ENCODE measurements at places on chromosomes 6 and 20. TPM values are rescaled to one million over a fixed set of nuclear protein-coding genes. Genes with fewer than 3 reads are reported as not detected.

GRCh38 chr6:35808688-35809087, 3.5 kb downstream of the LHFPL5 start:
- H3K4me3 ChIP-seq: no peak overlapping the region
- H3K27ac ChIP-seq: no peak overlapping the region
- H3K27me3 ChIP-seq: peaks cover 2% of the 10 kb centered on the region
- no peaks in the 10 kb centered on the region for H3K36me3 ChIP-seq

DNA sequence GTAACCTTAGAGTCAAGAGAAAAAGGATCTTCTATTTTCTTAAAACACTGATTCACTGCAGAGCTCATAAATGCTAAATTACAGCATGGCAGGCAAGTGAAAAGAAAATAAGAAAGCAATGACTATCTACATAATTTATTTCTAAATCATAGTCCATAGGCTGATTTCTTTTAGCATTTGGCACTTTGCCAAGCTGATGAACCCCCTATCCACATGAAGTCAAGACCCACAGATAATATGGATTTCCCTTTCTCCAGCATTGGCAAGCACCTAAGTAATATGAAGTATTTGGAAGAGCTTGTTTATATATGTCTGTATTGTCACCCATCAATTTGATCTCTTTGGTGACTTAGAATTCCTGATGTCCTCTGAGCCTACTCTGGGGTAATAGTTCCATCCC, 47.9 kb upstream of the MRAP2 start:
- no peaks in the 10 kb centered on the region for H3K36me3 ChIP-seq
- H3K4me3 ChIP-seq: no peak overlapping the region
- no peak for DNase-seq
- no peaks in the 10 kb centered on the region for H3K4me1 ChIP-seq
- no peak overlapping the region for H3K27ac ChIP-seq
- no peaks in the 10 kb centered on the region for H3K27me3 ChIP-seq

- H3K27me3 ChIP-seq: no peaks in the 10 kb centered on the region
- H3K36me3 ChIP-seq: no peaks in the 10 kb centered on the region
- no peak overlapping the region for H3K27ac ChIP-seq
- no peak for DNase-seq
- peaks cover 2% of the 10 kb centered on the region for H3K4me1 ChIP-seq
Observed at GRCh38 chr6:112839525-112839961, 492.4 kb downstream of the RFPL4B start.

DNA sequence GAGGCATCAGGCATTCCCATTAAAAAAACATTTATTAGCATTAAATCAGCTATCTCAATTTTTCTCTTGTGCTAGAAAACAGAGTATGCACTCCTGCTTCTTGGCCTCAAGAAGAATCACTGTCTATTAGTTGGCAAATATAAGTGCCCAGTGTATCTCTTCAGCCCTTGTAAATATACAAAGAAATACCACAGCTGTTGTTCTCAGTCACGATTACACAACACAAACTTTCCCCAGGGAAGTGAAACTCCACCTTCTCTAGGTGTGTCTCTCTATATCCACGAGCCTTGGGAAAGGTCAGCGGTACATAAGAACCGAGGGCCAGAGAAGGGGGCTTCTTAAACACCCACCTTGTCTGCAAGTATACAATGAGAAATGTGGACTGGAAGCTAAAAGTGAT, 194.7 kb downstream of the PKHD1 start:
- no peak for DNase-seq
- peaks cover 1% of the 10 kb centered on the region for H3K27me3 ChIP-seq
- H3K4me1 ChIP-seq: no peaks in the 10 kb centered on the region
- H3K27ac ChIP-seq: no peak overlapping the region
- H3K36me3 ChIP-seq: no peaks in the 10 kb centered on the region

GRCh38 chr6:1607516-1608221, 2.0 kb upstream of the FOXC1 start:
- peak overlapping the region; percentile 77 for H3K27ac ChIP-seq
- peaks cover 39% of the 10 kb centered on the region for H3K4me1 ChIP-seq
- H3K36me3 ChIP-seq: peaks cover 13% of the 10 kb centered on the region
- peaks cover 28% of the 10 kb centered on the region for H3K27me3 ChIP-seq

- no peak for DNase-seq
- H3K27me3 ChIP-seq: no peaks in the 10 kb centered on the region
- H3K36me3 ChIP-seq: no peaks in the 10 kb centered on the region
- peaks cover 9% of the 10 kb centered on the region for H3K4me1 ChIP-seq
- no peak overlapping the region for H3K4me3 ChIP-seq
Observed at GRCh38 chr6:8006208-8006607, 58.0 kb downstream of the BLOC1S5 start.

DNA sequence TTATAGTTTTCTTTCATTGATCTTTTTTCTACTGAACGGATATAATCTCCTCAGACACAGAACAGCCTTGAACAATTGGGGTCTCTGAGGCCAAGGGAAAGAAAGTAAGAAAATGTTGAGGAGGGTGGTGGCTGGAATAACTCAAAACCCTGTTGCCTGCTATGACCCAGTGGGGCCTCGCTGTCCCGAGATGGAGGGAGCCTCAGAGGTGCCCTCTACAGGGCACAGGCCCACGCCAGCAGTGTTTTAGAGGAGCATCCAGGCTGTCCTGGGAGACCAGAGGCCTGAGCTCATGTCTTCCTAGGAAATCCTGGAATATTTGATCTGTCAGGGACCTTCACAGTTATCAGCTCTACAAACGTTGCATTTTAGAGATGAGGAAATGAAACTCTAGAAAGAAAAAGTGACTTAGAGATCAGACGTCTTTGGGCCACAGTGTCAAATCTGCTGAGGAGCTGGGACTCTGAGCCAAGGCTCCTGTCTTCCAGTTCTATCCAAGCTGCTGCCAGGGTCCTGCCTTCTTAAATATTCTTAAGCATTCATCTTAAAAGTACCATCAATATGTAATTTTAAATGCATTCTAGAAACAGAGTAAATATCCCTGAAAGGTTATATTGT, 26.3 kb downstream of the ALDH5A1 start:
- peaks cover 4% of the 10 kb centered on the region for H3K4me1 ChIP-seq
- DNase-seq: peak; percentile 74
- H3K27ac ChIP-seq: no peak overlapping the region
- H3K4me3 ChIP-seq: no peak overlapping the region
- H3K27me3 ChIP-seq: peaks cover 3% of the 10 kb centered on the region
- no peaks in the 10 kb centered on the region for H3K36me3 ChIP-seq

GRCh38 chr6:32825966-32826365, 9.2 kb upstream of the HLA-DOB start:
- no peaks in the 10 kb centered on the region for H3K36me3 ChIP-seq
- no peak for DNase-seq
- H3K27ac ChIP-seq: no peak overlapping the region
- peaks cover 6% of the 10 kb centered on the region for H3K4me1 ChIP-seq
- peaks cover 4% of the 10 kb centered on the region for H3K27me3 ChIP-seq

DNA sequence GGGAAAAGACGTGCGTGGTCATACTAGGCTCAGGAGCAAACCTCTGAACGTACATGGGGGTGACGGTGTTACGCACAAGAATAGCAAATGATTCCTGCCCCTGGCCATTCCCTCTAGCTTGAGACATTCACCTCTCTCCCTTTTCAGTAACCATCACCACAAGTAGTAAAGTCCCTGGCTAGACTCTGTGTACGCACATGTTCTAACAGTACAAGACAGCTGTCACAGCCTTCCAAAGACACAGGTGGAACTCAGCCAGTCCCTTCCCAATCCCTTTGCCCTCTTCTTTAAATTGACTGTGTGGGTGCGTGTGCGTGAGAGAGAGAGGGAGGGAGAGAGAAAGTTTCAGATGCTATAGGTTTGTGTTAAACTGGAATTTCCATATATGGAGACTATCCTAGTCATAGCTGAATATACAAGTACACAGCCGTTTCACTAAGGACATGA, 67.3 kb downstream of the LY86 start:
- no peak overlapping the region for H3K4me3 ChIP-seq
- peaks cover 36% of the 10 kb centered on the region for H3K4me1 ChIP-seq
- no peak overlapping the region for H3K27ac ChIP-seq
- H3K27me3 ChIP-seq: peaks cover 3% of the 10 kb centered on the region

- no peak overlapping the region for H3K4me3 ChIP-seq
- H3K4me1 ChIP-seq: no peaks in the 10 kb centered on the region
- DNase-seq: no peak
- peaks cover 2% of the 10 kb centered on the region for H3K27me3 ChIP-seq
Observed at GRCh38 chr20:63577317-63577894, 3.4 kb upstream of the HELZ2 start.

Gene ADTRP
- not detected for total RNA-seq

Gene SLC17A9
- total RNA-seq: 7.0 TPM

Gene FILIP1
- total RNA-seq: 32.0 TPM

Gene BPHL
- 35.4 TPM for total RNA-seq

Gene RING1
- total RNA-seq: 19.6 TPM

Gene KIF25
- not detected for total RNA-seq

Gene KHDC1
- 2.6 TPM for total RNA-seq
